ENCODE measurements at places on chromosomes 7 and 10.

- DNase-seq, result no peak
Observed at GRCh38 chr7:47440320-47440719, 141.6 kb downstream of the TNS3 start.

DNA sequence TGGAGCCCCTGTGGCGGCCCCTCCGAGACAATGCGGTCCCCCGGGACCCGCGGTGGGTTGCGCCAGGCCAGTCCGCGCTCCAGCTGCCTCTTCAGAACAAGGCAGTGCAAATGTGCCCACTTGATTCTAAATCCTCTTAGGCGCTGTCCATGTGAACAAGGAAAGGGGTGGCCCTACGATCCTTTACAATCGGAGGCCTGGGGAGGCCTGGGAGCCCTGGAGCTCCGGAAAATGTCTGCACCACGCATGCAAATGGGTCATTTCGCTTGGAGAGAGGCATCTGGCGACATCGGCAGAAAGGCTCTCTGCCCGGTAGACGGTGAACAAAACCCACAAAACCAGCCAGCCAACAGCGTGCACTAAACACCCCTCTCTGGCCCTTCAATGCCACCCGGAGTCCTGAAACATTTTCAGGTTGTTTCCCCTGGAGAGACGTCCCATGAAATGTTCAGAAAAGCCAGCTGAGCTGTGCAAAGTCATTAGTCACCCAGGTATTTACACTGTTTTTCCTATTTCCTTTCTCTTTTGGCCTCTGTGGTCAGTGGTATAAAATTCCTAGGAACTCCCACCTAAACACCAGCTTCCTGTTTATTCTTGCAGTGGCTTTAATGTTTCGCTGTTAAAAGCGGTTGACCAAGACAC lies 102.8 kb upstream of the ZNF438 start:
- DNase-seq, result no peak

DNA sequence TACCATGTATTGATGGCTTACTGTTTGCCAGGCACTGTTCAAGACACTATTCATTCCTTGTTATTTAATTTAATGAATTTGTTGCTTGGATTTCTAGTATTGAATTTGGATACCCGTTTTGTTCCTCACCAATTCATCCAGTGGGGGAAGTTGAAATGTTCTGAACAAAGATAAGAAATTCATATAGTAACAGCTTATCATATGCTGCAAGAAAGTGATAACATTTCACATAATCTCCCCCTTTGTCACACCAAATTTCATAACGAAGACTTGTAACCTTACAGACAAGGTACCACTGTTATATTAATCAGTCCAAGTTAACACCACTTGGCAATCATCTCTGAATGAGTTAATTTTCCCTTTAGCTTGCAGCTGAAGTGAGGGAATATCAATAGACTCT lies 42.1 kb downstream of the SCIN start:
- no peak for DNase-seq

GRCh38 chr7:88316456-88316855 lies 9.8 kb upstream of the STEAP4 start:
- no peak for DNase-seq

Data from head of caudate nucleus (tissue), 42 donors.